Liver (tissue), 10 donors: ENCODE measurements at places on chromosomes 2 and 18. TPM values are rescaled to one million over a fixed set of nuclear protein-coding genes. Genes with fewer than 3 reads are reported as not detected.

GRCh38 chr2:88950010-88950409 is 258.5 kb downstream of the RPIA start:
- no peak for DNase-seq

DNA sequence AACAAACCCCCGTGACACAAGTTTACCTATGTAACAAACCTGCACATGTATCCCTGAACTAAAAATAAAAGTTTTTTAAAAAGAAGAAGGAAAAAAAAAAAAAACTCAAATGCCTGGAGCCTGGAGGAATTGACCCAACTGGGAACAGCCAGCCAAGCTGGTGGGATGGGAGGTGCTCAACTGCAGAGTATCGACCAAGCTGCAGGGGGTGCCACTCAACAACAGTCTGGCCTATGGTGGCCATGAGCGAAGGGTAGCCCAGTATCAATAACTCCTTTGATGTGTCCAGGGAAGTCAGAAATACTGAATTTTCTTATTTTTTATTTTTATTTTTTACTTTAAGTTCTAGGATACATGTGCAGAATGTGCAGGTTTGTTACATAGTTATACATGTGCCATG is 310.3 kb upstream of the DLGAP1 start:
- DNase-seq: no peak

The PMAIP1 gene
- 5.5 TPM for total RNA-seq

DNA sequence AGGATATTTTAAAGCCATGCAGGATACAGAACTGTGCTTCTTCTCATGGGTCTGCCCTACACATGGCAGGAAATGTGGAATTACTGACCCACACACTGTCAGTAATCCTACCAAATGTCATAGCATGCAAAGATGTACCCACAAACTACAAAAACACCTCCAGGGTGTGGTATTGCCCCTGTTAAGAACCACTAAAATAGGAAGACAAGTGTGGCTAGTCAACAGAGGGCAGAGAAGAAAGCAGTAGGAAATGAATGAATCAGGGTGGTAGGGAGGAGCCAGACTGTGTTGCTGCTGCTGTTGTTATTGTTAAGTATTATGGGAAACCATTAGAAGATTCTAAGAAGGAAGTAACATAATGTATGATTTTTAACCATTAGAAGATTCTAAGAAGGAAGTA is 556.7 kb upstream of the ACVR2A start:
- no peak for DNase-seq

GRCh38 chr2:38194751-38195150 is 118.8 kb upstream of the CYP1B1 start:
- DNase-seq: no peak

DNA sequence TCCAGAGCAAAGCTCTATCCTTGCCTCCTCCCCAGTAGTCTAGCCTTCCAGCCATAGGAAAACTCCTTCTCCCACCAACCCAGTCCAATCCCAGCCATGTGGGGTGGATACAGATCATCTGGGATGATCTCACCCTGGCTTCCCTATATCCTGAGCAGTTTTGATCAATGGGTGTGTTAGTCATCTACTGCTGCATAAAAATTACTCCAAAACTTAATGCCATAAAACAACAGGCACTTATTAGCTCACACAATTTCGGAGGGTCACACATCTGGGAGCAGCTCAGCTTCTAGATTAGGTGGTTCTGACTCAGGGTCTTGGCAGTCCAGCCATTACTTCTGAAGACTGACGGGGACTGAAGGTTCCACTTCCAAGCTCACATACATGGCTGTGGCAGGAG is 190.4 kb downstream of the SPP2 start:
- DNase-seq: no peak

GRCh38 chr18:22670914-22671313 is 253.2 kb upstream of the CTAGE1 start:
- no peak for DNase-seq

GRCh38 chr2:191287820-191288219 is 42.6 kb downstream of the MYO1B start:
- no peak for DNase-seq

The PKP4 gene
- 24.9 TPM for total RNA-seq

GRCh38 chr2:10257036-10257435 is 45.7 kb upstream of the HPCAL1 start:
- DNase-seq: no peak

DNA sequence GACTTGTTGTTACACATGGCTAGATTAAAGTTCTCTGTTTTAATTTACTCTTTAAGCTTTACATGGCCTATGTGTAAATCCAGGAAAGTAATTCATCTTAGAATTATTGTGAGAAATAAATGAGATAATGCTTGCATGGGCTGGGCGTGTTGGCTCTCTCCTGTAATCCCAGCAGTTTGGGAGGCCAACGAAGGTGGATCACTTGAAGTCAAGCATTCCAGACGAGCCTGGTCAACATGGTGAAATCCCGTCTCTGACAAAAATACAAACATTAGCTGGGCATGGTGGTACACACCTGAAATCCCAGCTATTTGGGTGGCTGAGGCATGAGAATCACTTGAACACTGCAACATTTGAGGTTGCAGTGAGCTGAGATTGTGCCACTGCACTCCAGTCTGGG is 4.3 kb upstream of the RIF1 start:
- DNase-seq: no peak

The TUBB8B gene
- not detected for total RNA-seq

DNA sequence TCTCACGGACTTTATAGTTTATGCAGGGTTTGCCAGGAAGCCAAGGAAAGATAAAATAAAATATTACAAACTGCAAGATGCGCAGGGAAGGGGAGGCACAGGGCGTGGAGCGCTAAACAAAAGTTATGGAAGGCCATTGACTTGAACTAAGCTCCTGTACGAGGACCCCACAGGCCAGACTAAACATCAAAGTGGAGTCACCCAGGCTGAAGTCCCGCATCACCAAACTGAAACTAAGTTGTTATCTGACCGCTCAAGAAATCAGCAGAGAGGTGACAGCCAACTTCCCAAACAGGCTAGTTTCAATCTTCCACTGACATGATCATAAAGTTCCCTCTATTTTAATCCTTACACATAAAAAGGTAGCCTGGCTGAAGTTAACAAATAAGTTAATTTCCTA is 90.5 kb upstream of the YWHAQ start:
- no peak for DNase-seq

The SRD5A2 gene
- not detected for total RNA-seq
